Regular cardiac myocyte (primary cell): ENCODE measurements at places on chromosomes 6 and 20. TPM values are rescaled to one million over a fixed set of nuclear protein-coding genes. Genes with fewer than 3 reads are reported as not detected.

HUS1B gene
- 0.77 and 1.1 TPM in 2 replicates for total RNA-seq

NT5E gene
- 306 and 439 TPM in 2 replicates for total RNA-seq

BCAS1 gene
- under 0.01 and 0.19 TPM in 2 replicates for total RNA-seq

ZNF831 gene
- total RNA-seq, result not detected in 2 replicates

C20orf202 gene
- total RNA-seq, result not detected in 2 replicates

ECT2L gene
- under 0.01 TPM in 1 of 2 replicates, not detected in the other for total RNA-seq

FGD2 gene
- not detected in 2 replicates for total RNA-seq
